Cortex of kidney (tissue), 1 donor: ENCODE measurements at places on chromosomes 2 and 18.

DNA sequence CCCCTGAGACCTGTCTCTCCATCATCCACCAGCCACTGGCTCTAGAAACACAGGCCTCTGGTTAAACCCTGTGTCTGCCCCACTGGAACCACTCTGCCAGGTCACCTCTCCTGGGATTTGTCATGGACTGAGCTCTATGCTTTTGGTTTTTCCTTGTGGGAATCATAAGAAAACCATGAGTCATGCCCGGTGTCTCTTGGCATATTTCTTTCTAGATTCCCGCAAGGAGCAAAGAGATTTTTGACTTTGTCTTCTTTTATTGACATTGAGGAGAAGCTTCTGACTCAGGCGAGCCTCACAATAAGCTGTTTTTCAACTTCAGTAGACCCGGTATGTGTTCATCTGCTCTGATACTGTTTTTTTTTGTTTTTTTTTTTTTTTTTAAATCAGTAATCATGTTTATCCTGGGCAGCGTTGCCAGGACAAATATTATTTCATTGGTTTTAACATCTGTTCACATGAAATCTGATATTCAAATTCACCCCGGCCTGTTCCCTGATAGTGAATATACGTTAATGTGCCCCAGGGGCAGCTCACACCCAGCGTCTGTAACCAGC is 207.1 kb downstream of the ACKR3 start:
- no peak for DNase-seq

DNA sequence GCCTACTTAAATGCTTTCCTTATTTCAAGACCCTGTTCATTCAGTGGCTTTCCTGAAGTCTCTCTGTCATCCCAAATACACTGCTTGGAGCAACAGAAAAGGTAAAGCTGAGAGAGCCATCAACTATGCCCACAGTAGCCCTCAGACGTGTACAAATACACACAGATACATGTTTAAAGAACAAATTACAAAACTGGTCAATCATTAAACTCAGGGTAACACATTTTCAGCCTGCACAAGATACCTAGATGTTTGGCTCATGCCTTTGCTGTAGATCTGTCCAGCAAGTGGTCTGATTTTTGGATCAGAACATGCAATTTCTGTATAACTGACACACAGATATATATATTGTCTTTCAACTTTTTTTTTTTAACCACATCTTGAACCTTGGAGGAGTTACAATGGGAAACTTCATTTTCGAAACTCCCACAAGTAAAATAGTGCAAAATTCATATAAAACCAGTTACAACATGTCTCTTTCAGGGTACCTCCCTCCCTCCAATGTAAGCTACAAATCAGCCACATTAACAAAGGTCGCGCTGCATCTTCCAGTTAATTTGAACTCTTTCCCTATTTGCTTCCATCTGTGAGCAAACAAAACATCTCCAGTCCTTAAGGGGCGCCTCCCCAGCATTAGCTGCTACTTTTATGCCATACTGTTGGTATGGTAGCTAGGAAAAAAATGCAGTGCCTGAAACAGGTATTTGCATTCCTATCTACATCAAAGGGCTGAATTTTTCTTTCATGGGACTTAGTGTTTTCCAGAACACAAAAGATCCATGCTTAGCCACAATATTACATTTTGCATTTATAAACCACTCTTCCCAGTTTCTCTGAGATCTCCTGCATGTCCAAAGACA is 311.9 kb downstream of the NRXN1 start:
- DNase-seq: no peak

DNA sequence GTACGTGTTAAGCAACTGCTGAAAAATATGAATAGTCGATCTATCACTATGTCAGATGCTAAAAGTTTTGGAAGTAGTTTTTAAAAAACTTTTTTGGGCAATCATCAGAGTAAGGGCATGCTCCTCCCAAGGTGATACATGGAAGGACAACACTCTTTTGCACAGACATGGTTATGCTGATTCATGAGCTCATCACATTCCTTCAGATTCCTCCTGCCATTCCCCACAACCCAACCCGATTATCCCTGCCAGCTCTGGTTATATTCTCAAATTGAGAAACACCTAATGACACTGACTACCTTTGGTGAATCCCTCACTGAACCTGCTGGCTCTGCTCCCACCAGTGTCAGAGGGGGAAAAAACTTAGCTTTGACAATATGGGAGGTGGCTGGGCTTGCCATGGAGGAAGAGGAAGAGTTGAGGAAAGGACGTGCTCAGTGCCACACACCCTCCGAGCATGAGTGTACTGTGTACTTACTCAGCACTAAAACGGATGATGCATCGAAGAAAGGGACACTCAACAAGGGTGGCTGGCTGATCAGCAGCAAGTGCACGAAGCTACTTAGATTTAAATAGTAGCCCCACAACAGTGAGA is 83.9 kb upstream of the RNU4ATAC start:
- no peak for DNase-seq

GRCh38 chr18:22176420-22177326 is 7.3 kb downstream of the GATA6 start:
- no peak for DNase-seq

GRCh38 chr2:84102274-84102673 is 356.8 kb downstream of the SUCLG1 start:
- no peak for DNase-seq

DNA sequence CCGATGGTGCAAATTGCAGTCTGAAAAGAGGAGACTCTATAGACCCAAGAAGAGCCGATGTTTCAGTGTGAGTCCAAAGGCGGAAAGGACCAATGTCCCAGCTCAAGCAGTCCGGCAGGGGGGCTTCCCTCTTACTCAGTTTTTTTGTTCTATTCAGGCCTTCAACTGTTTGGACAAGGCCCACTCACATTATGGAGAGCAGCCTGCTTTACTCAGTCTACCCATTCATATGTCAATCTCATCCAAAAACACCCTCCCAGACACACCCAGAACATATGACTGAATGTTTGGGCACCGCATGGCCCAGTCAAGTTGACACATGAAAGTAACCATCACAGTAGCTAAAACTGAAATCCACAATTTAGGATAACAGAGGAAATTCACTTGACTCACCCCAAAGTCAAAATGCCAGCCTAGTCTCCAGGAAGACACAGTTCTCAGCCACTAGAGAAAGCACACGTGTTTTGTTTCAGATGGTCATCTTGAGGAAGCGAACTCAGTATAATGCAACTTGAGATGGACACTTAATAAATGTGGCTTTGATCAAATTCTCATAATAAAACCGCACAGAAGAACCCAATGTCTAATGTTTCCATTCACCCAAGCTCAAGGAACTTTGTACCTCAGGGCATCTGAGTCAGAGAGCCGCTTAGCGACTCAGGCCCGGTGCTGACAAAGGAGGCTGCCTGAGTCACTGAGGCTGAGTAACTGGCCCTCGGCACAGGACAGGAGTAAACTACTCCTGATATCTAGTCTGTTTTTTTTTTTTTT is 2.4 kb downstream of the FHL2 start:
- DNase-seq: no peak

- no peak for DNase-seq
Measured at GRCh38 chr2:151670346-151670745, 63.9 kb downstream of the NEB start.

- DNase-seq: no peak
Measured at GRCh38 chr2:189623049-189623448, 38.2 kb upstream of the ASNSD1 start.

DNA sequence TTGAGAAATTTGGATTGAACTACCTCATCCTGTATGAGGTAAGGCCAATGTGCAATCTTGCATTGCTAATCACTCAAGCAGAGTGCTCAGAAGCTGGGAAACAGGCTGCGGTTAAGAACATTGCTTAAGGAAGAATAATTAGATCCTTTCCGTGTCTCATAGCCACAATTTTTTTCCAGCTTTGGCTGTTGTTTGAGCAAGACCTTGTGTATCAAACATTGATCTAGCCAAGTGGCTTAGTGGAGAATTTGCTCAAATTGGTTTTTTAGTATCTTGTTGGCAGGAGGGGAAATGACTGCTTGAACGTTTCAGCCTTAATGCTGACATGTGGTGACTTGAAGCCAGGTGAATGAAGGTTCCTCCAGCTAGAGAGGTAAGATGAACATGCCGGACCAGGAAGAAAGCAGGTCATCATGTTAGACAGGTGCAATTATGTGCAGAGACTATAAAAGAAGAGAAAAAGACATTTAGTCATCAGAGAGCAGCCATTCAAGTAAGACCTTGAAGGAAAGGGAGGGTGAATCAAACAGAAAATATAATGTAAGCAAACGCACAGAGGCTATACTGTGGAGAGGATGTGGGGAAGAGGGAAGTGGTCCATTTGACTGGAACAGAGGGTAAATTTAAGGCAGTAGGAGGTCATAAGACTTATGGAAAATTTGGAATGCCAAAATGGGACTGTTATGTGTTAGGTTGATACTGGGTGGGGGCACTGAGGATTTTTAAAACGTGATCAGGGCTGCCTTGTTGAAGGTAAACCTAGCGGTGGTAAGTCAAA is 98.9 kb upstream of the CYP1B1 start:
- no peak for DNase-seq

DNA sequence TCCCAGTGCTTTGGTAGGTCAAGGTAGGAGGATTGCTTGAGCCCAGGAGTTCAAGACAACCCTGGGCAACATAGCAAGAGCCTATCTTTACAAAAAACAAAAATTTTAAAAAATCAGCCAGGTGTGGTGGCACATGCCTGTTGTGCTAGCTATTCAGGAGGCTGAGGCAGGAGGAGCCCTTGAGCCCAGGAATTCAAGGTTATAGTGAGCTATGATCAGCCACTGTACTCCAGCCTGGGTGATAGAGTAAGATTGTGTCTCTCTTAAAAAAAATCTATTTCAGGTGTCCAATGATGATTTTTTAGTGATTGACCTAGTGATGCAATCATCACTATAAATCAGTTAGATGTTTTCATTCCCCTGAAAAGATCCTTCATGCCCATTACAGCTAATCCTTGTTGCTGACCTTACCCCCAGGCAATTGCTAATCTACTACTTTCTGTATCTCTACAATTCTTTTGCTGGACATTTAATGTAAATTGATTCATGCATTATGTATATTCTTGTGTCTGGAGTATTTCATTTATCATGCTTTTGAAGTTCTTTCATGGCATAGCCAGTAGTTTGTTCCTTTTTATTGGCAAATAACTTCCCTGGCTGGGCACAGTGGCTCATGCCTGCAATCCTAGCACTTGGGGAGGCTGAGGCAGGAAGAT is 10.3 kb downstream of the MOCOS start:
- no peak for DNase-seq

DNA sequence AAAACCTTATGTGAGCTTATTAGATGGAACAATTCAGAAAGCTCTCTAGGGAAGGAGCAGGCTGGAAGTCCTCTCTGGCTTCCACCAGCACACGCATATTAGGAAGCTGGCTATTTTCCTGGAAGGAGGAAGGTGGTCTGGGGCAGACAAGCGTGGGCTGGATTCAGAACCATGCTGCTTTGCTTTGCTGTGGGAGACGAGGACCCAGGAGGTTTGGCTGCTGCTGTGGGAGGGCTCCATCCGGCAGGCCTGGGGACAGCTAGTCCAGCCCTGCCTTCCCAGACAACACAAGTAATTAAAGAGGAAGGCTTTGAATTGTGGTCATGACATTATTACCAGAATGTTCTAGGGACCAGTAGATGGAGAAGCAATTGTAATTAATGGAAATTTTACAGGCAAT is 238.8 kb upstream of the MYT1L start:
- no peak for DNase-seq

DNA sequence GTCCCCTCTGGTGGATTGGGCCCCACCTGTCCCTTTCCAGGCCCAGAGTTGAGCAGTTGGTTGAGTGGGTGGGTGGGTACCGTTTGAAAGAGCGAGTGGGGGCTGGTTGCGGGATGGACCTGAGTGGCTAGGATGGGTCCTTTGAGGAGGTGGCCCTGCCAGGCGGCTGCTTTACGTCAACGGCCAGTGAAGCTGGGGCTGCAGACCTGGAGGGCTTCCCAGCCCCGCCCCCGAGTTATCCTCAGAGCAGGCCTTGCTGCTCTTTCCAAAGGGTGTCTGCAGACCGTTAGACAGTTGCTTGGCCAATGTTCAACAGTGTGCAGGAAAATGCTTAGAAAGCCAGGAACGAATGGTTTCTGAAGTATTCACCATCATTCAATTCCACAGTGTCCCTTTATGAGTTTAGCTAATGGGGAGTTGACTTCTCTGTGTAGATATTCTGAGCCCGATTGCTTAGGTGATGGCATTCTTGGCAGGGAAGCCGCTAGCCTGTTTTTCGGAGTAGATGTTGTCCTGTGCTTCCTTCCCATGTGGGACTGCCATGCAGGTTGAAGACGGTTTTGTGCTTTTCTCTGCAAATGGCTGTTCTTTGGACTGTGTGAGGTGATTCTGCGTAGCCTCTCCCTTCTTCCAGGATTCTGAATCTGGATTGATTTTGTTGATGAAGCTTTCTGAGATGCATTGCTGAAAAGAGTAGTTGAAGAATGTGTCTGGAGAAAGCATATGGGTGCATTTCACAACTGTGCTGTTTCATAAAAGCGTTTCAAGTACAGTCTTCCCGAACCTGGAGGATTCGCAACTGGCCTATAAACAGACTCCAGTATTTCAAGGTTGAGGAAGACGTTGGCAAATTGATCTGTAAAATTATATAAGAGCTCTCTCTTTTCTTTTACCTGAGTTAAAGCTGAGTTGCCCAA is 45.8 kb downstream of the LDLRAD4 start:
- DNase-seq: no peak

DNA sequence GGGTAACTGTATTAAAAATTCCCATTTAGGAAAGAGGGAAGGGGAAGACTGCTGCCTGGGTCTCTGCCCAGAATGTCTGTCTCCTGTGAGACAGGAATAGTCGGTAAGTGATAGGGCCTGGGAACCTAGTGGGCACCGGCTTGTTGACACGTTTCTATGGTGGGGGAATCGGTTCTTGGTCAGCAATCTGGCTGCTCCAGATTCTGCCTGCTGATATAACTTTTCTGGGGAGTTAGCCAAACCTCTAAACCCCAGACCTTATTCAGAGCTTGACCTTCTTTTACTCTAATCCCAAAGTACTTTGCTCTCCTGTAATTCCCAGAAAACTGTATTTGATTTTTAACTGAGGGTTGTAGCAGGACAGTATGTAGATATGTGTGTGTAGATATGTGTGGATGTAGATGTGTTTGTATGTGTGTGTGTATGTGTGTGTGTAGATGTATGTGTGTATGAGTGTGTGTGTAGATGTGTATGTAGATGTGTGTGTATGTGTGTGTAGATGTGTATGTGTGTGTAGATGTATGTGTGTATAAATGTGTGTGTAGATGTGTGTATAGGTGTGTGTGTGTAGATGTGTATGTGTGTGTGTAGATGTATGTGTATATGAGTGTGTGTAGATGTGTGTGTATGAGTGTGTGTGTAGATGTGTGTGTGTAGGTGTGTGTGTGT is 61.8 kb upstream of the TXNDC2 start:
- no peak for DNase-seq

DNA sequence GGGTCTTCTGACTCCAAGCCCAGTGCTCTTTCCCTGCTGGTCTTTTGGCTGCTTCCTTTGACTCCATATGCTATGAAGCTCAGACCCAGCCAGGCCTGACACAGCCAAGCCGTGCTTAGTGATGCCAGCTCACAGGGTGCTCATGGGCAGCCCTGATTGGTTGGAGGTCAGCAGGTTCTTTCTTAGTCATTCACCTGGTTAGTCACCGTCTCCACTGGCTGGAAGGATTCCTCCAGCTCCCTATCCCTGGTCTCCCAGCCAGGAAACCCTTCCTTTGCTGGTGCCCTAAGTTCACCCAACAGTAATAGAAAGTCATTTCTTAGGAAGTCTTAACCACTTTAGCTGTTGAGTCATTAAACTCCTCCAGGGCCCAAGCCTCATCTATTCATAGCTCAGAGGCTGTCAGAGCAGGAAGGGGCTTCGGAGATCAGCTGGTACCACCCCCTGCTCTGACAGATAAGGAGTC is 3.9 kb downstream of the KCNK3 start:
- DNase-seq: no peak

GRCh38 chr2:145016711-145017110 is 496.8 kb upstream of the ZEB2 start:
- DNase-seq: no peak
